Osteocyte (in vitro differentiated cells): ENCODE measurements at places on chromosomes 3 and 15. TPM values are rescaled to one million over a fixed set of nuclear protein-coding genes. Genes with fewer than 3 reads are reported as not detected.

The DAZL gene
- total RNA-seq, result not detected in 2 replicates

The MORC1 gene
- total RNA-seq, result not detected in 2 replicates

The KATNBL1 gene
- 39.1 and 42.7 TPM in 2 replicates for total RNA-seq

The ARHGAP11A gene
- total RNA-seq, result 15.5 and 17.6 TPM in 2 replicates

DNA sequence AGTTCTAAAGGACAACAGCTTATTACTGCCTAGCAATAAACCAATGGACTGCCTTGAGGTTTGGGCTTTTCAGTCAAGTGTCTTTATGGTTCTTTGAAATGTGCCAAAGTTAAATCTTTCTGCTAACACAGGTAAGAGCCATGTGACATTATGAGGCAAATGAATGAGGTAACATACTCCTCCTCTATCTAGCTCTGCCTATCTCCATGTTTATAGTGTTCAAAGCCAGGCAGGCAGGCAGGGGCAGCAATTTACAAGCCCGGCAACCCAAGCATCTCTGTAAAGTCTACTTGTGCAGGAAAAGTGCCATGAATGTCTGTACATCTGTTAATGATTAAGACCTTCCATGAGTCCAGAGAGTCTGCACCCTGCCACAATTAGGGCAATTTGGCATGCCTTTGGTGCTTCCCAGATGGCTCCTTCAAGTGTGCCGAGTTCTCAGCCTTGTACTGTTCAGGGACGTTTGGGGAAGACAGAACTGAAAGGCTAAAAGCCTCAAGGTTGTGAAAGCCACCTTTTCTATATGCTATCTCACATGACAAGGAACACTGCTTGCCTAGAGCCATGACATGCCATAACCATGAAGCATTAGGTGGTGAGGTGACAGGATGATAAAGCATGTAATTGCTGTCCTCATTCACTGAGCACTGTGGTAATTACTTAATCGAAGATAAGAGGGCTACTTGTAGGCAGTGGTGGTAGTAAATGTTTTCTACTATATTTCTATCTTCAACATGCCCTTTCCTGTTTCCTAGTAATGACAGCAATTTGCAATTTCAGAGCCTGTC, 41.4 kb upstream of the EIF1B start:
- H3K36me3 ChIP-seq, result no peaks in the 10 kb centered on the region
- no peak for DNase-seq
- no peak overlapping the region for H3K4me3 ChIP-seq
- H3K27me3 ChIP-seq, result peaks cover 3% of the 10 kb centered on the region
- no peak overlapping the region for H3K27ac ChIP-seq
- H3K4me1 ChIP-seq, result no peaks in the 10 kb centered on the region

DNA sequence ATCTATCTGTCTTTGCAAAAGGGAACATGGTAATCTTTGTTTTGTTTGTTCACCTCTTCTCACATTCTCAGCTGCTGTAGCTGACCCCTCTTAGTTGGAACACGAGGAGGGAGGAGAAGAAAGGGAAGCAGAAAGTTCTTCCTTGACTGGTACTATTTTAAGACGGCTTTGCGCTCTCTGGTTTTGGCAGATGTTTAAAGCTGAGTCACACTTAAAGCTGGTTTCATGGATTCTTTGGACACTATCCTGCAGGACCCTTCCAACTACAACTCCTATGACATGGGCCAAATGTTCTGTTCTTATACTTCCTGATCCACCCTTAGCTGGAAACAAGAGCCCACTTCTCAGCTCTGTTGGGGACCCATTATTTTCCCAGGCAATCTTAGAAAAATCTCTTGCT, 40.6 kb upstream of the FXR1 start:
- H3K4me3 ChIP-seq, result no peak overlapping the region
- H3K27me3 ChIP-seq, result peaks cover 5% of the 10 kb centered on the region
- no peaks in the 10 kb centered on the region for H3K4me1 ChIP-seq
- no peaks in the 10 kb centered on the region for H3K36me3 ChIP-seq
- no peak for DNase-seq

GRCh38 chr3:46573701-46574100, 7.6 kb upstream of the LRRC2 start:
- H3K27me3 ChIP-seq, result peaks cover 11% of the 10 kb centered on the region
- peaks cover 10% of the 10 kb centered on the region for H3K4me1 ChIP-seq
- no peak for DNase-seq

GRCh38 chr3:56459104-56459496, 9.2 kb downstream of the ERC2 start:
- no peak overlapping the region for H3K4me3 ChIP-seq
- H3K27ac ChIP-seq, result no peak overlapping the region
- no peak for DNase-seq
- H3K4me1 ChIP-seq, result no peaks in the 10 kb centered on the region

DNA sequence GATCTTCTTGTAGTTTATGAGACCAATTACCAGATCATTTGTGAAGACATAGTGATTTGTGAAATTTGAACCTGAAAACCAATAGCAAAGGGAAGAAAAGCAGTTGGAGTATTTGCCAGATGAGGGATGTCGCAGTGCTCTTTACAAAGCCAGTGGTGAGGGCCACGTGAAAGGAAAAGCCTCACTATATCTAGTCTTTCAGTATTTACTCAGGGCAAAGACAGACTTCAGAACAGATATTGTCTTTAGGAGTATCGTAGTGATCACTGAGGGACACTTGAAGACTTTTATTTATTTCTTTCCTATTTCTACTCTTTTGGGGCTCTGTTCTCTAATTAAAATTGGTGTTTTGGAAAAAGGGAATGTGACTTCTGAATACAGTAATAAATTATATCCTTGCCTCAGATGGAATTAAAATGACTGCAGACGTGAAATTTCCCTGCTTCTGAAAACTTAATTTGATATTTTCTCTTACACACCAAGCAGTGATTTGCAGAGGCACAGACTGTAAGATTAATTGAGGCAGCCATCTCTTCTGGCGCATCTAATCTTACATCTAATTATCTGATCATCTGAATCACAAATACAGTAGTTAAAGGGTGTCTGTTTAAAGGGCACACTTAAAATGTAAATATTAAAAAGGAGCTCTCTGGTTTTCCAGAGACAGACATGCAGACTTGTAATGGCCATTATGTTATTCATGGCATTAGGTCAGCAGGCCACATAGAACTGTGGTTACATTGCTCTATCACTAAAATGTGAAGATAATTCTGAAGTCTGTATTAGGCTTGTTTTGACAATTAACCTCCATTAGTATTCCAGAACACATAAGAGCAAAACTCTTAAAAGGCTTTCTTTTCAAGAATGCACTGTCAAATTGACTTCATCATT, 193.0 kb upstream of the GOLIM4 start:
- H3K4me3 ChIP-seq, result no peak overlapping the region
- no peak for DNase-seq
- H3K27ac ChIP-seq, result no peak overlapping the region

DNA sequence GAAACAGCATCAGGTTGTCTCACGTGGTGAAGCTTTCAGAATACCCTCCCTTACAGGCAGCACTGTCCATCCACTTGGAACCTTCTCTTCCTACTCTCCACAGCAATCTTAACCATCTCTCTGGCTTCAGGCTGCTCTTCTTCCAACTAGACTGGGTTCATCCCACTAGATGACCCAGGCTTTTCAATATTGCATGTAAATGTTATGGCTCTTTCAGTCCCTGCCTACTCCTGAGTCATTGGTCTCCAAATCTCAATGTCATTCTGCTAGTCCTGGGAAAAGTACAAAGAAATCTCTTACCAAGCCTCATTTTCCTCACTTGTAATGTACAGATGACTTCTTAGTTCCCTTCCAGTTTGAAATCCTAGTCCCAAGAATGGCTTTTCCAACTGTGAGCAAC, 109.7 kb upstream of the CTNNB1 start:
- DNase-seq, result no peak
- no peaks in the 10 kb centered on the region for H3K4me1 ChIP-seq

DNA sequence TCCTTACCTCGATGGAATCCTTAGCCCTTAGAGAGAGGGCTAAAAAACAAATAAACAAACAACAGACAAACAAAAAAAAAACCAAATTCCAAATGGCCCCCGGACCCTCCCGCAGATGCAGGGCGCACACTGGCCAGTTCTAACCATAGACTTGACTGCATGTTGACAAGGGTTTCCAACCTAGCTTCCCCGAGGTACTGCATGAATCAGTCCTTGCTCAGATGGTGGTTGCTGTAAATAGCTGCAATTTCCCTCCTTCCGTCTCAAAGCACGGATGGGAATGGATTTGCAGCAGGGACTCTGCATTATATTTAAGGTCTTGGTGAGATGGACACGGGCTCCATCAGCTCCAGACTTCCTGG, 162.8 kb downstream of the CD47 start:
- DNase-seq, result no peak
- peaks cover 11% of the 10 kb centered on the region for H3K4me1 ChIP-seq
- no peaks in the 10 kb centered on the region for H3K36me3 ChIP-seq
- peaks cover 9% of the 10 kb centered on the region for H3K27me3 ChIP-seq
- H3K4me3 ChIP-seq, result peak overlapping the region; percentile 81
- H3K27ac ChIP-seq, result no peak overlapping the region

- no peaks in the 10 kb centered on the region for H3K4me1 ChIP-seq
- DNase-seq, result no peak
- no peaks in the 10 kb centered on the region for H3K36me3 ChIP-seq
- no peak overlapping the region for H3K27ac ChIP-seq
Measured at GRCh38 chr3:102024270-102024904, 175.1 kb downstream of the NFKBIZ start.

DNA sequence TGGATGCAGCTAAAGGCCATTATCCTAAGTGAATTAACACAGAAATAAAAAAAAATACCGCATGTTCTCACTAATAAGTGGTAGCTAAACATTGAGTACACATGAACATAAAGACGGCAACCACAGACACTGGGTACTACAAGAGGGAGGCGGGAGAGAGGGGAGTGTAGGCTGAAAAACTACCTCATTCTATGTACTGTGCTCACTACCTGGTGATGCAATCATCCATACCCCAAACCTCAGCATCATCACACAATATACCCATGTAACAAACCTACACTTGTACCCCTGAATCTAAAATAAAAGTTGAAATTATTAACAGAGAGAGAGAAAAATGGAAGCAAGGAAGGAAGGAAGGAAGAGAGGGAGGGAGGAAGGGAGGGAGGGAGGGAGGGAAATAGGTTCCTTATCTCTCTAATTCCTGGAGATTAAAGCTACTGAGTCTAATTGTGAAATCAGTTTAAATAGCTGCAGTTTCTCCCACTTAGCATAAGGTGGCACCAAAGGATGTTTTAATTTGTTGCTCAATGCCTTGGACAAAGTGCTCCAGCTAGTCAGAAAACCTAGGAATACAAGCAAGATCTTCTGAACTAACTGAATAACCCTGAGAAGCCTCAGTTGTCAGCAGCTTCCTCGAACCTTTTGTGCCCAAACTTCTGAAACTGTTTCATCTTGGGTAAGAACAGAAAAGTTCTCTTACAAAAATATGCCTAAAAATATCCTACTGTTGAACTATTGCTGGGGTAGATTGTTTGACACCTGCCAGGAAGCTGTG, 79.4 kb upstream of the ATP11B start:
- H3K4me3 ChIP-seq, result no peak overlapping the region
- no peak overlapping the region for H3K27ac ChIP-seq
- H3K4me1 ChIP-seq, result peaks cover 2% of the 10 kb centered on the region
- DNase-seq, result no peak
- no peaks in the 10 kb centered on the region for H3K36me3 ChIP-seq

GRCh38 chr3:15936312-15936711, 138.5 kb upstream of the ANKRD28 start:
- H3K4me1 ChIP-seq, result no peaks in the 10 kb centered on the region
- no peak overlapping the region for H3K27ac ChIP-seq
- no peak overlapping the region for H3K4me3 ChIP-seq
- H3K36me3 ChIP-seq, result no peaks in the 10 kb centered on the region

- no peaks in the 10 kb centered on the region for H3K36me3 ChIP-seq
- H3K27ac ChIP-seq, result no peak overlapping the region
- H3K4me3 ChIP-seq, result no peak overlapping the region
- DNase-seq, result no peak
- no peaks in the 10 kb centered on the region for H3K27me3 ChIP-seq
- H3K4me1 ChIP-seq, result no peaks in the 10 kb centered on the region
Measured at GRCh38 chr3:166764698-166765318, 615.3 kb downstream of the ZBBX start.

GRCh38 chr15:39820050-39820602, 37.5 kb upstream of the FSIP1 start:
- DNase-seq, result no peak
- no peak overlapping the region for H3K4me3 ChIP-seq
- no peaks in the 10 kb centered on the region for H3K36me3 ChIP-seq

GRCh38 chr3:186909078-186909853, 21.1 kb upstream of the ST6GAL1 start:
- H3K4me1 ChIP-seq, result peaks cover 12% of the 10 kb centered on the region
- no peak overlapping the region for H3K27ac ChIP-seq
- no peak overlapping the region for H3K4me3 ChIP-seq

DNA sequence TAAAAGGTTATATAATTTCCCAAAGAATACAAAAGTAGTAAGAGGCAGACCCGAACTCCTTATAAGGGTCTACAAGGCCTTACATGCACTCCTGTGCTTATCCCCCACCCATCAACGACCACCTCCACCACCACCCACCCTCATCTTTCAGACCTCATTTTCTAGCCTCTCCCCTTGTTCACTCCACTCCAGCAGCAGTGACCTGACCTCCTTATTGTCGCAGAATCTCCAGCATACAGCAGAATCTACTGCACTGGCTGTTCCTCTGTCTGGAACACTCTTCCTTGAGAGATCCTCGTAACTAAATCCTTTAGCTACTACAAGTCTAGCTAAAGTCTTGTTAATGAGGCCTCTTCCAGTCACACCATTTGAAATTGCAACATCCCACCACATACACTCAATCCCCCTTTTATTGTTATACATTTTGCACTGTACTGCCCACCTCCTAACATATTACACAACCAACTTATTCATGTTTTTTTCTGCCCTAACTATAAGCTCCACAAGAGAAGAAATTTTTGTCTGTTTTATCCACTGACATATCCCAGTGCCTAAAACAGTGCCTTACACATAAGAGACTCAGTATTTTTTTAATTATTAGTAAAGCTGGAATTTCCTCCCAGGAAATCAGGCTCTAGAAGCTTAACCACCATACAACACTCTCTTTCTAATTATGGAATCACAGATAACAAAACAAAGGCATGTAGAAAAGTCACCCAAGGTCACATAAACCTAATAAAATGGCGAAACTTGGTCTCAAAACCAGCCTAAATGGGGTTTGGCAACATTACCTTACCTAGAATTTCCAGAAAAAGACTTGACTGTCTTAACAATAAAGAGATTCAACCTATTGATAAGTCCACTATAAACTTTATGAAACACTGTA, 40.2 kb downstream of the ZNF148 start:
- no peak overlapping the region for H3K27ac ChIP-seq
- no peak for DNase-seq
- H3K36me3 ChIP-seq, result peaks cover 7% of the 10 kb centered on the region
- H3K27me3 ChIP-seq, result no peaks in the 10 kb centered on the region
- H3K4me3 ChIP-seq, result no peak overlapping the region
- peaks cover 28% of the 10 kb centered on the region for H3K4me1 ChIP-seq

- H3K27ac ChIP-seq, result no peak overlapping the region
- H3K27me3 ChIP-seq, result no peaks in the 10 kb centered on the region
- peaks cover 32% of the 10 kb centered on the region for H3K4me1 ChIP-seq
Measured at GRCh38 chr15:77224352-77224751, 153.4 kb upstream of the TSPAN3 start.

DNA sequence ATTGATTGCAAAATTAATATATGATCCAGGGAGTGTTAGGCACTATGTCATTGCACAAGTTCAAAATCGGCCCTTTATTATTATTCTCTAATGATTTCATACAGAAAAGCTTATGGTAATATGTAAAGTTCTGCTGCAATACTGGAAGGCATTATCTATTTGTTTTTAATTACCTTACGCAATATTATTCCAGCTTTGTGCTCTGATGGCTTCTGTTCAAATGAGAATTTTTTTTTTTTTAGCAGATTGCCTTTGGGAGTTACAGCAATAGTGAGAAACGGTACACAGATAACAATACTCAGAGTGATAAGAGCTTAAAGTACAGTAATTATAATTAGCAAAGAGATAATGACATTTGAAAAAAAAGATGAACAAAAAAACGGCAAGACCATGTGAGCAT, 602.2 kb upstream of the ALCAM start:
- no peak overlapping the region for H3K4me3 ChIP-seq
- peaks cover 45% of the 10 kb centered on the region for H3K4me1 ChIP-seq
- H3K27me3 ChIP-seq, result no peaks in the 10 kb centered on the region
- no peaks in the 10 kb centered on the region for H3K36me3 ChIP-seq
